Uterine smooth muscle cell (primary cell): ENCODE measurements at places on chromosomes 16 and 17. TPM values are rescaled to one million over a fixed set of nuclear protein-coding genes. Genes with fewer than 3 reads are reported as not detected.

Gene BICDL2
- total RNA-seq = under 0.01 and 0.25 TPM in 2 replicates

Gene KRTAP2-4
- total RNA-seq = not detected in 2 replicates

Gene MPV17L
- 0.12 and 0.33 TPM in 2 replicates for total RNA-seq

Gene STH
- not detected in 2 replicates for total RNA-seq

Gene RCVRN
- total RNA-seq = not detected in 2 replicates

Gene SEZ6L2
- total RNA-seq = 2.1 and 10.0 TPM in 2 replicates

Gene OTOA
- total RNA-seq = under 0.01 TPM in 2 replicates

Gene NOS2
- total RNA-seq = not detected in 2 replicates

Gene ZDHHC1
- 6.2 and 7.4 TPM in 2 replicates for total RNA-seq

Gene CCT6B
- 0.66 and 1.2 TPM in 2 replicates for total RNA-seq

Gene AANAT
- not detected in 2 replicates for total RNA-seq

Gene TMEM100
- total RNA-seq = 0.12 and 1.4 TPM in 2 replicates

Gene SPN
- not detected in 2 replicates for total RNA-seq

Gene MMP25
- total RNA-seq = under 0.01 and 0.11 TPM in 2 replicates

Gene MYL4
- total RNA-seq = not detected in 2 replicates

Gene ACAP1
- total RNA-seq = 2.4 and 5.7 TPM in 2 replicates

Gene PIK3R5
- not detected in 2 replicates for total RNA-seq

Gene C16orf96
- not detected in 2 replicates for total RNA-seq

Gene KRTAP9-6
- not detected in 2 replicates for total RNA-seq

Gene TP53TG3B
- not detected in 2 replicates for total RNA-seq

Gene C17orf50
- not detected in 2 replicates for total RNA-seq

Gene CLEC18A
- 0.12 and 0.22 TPM in 2 replicates for total RNA-seq

Gene ERN2
- 0.12 and 0.77 TPM in 2 replicates for total RNA-seq

Gene CDH16
- total RNA-seq = not detected in 2 replicates

Gene HSF4
- 5.2 and 14.0 TPM in 2 replicates for total RNA-seq

Gene CDH8
- total RNA-seq = not detected in 2 replicates

Gene KRT17
- 1.00 and 1.5 TPM in 2 replicates for total RNA-seq

Gene SPATA22
- total RNA-seq = not detected in 2 replicates

Gene CUEDC1
- 6.1 and 7.7 TPM in 2 replicates for total RNA-seq

Gene MEIOC
- total RNA-seq = 0.12 and 0.22 TPM in 2 replicates

Gene MFSD6L
- not detected in 2 replicates for total RNA-seq

Gene ACSM2A
- total RNA-seq = not detected in 2 replicates

Gene CLEC19A
- total RNA-seq = not detected in 2 replicates

Gene TVP23A
- 0.12 TPM in 1 of 2 replicates, not detected in the other for total RNA-seq

Gene SLC13A2
- total RNA-seq = not detected in 2 replicates

Gene NPW
- 0.33 and 0.87 TPM in 2 replicates for total RNA-seq

Gene SNAI3
- 0.11 and 0.12 TPM in 2 replicates for total RNA-seq

Gene SCNN1G
- total RNA-seq = not detected in 2 replicates

Gene HOXB1
- not detected in 2 replicates for total RNA-seq

Gene PLA2G10
- not detected in 2 replicates for total RNA-seq

Gene CDT1
- total RNA-seq = 6.1 and 25.0 TPM in 2 replicates

Gene DLX3
- total RNA-seq = not detected in 2 replicates

Gene HES7
- total RNA-seq = not detected in 2 replicates

Gene NXPH3
- 0.11 and 0.37 TPM in 2 replicates for total RNA-seq

Gene SOST
- total RNA-seq = not detected in 2 replicates

Gene MSLN
- total RNA-seq = under 0.01 and 0.12 TPM in 2 replicates

Gene SALL1
- 3.9 and 6.0 TPM in 2 replicates for total RNA-seq

Gene CBFA2T3
- not detected in 2 replicates for total RNA-seq

Gene C16orf74
- 18.6 and 26.5 TPM in 2 replicates for total RNA-seq

Gene ALOXE3
- total RNA-seq = 0.25 and 0.55 TPM in 2 replicates

Gene MYLK3
- 0.11 and 0.37 TPM in 2 replicates for total RNA-seq

Gene HSD17B1
- 2.3 and 3.7 TPM in 2 replicates for total RNA-seq

Gene SCGB1C2
- total RNA-seq = not detected in 2 replicates

Gene PITPNM3
- total RNA-seq = 0.37 and 0.55 TPM in 2 replicates

Gene KRT20
- 0.22 TPM in 1 of 2 replicates, not detected in the other for total RNA-seq
